Kidney (tissue), 22 donors: ENCODE measurements at places on chromosomes 3 and 15. TPM values are rescaled to one million over a fixed set of nuclear protein-coding genes. Genes with fewer than 3 reads are reported as not detected.

Gene GOLGA8G
- polyA plus RNA-seq: not detected

Gene MYLK
- 25.3 TPM for polyA plus RNA-seq

Gene MYO5A
- 3.5 TPM for polyA plus RNA-seq

Gene CLDN16
- 28.4 TPM for polyA plus RNA-seq

Gene CISH
- 59.4 TPM for polyA plus RNA-seq

Gene RRP9
- 17.8 TPM for polyA plus RNA-seq

Gene CASR
- polyA plus RNA-seq: 14.8 TPM

Gene ACKR2
- 0.86 TPM for polyA plus RNA-seq

Gene FAH
- polyA plus RNA-seq: 121 TPM
